Thoracic aorta (tissue), 2 donors: ENCODE measurements at places on chromosomes 11 and 22.

DNA sequence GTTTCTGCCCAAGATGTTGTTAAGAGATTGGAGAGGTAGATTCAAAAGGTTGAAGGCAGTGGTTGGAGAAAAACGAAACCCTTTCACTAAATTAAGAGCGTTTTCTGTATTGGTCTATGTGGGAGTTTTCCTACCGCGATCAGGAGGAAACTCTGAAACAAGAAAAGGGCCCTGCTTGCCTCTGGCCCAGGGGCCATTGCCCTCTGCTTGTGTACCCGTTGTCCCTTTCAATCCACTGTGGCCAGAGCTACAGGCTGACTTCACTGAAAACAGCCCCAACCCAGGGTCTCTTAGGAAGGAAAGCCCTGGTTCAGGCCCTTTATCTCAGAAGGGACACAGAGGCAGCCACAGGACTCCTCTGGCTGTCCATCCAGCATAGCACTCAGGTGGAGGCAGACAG, 99.1 kb downstream of the CSNK2A3 start:
- no peak for DNase-seq

GRCh38 chr11:34652191-34652973, 31.5 kb downstream of the EHF start:
- DNase-seq = no peak

DNA sequence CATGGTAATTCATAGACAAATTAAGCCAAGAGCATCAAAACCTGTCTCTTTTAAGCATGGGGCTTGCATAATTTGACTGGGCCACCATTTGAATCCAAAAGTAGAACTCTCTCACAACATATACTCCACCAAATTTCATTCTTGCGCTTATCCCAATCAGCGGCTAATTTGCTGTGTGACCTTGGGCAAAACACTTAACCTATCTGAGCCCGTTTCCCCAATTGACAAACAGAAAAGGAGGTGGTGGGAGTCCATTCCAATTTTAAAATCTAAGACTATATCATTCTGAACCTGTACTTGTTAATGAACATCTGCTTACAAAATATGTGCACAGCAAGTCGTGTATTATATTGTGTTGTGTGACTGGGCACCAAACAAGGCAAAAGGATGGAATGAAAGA, 338.1 kb upstream of the NARS2 start:
- DNase-seq = no peak

DNA sequence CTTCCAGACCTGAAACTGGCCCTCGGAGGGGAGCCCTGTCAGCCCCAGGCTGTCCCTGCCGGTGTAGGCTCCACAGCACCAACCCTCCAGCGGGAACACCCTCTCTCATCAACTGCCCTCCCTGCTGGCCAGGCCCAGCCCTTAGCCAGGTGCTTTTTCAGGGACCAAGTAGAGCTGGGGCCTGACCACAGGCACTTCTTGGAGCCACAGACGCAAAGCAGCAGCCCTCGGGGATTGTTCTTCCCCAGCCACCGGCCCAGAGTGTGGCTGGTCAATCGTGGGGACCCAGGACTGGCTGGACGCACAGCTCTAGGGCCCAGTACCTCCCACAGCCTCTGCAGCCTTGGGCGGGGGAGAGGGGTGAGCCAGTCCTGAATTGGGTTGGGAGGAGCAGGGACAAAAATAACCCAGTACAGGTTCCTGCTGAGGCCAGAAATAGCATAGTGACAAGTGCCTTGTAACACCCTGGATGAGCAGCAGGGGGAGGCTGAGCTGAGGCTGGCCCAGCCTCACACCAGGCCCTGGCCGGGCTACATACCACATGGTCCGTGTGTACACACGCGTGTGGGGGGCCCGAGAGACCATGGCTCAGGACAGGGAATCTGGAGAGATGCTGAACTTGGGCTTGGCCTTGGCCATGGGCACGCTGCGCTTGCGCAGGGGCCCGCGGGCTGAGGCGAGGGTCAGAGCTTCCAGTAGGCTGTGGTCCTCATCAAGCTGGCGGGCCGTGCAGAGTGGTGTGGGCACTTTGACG, 2.0 kb downstream of the KCNJ11 start:
- peak; percentile 28 for DNase-seq

DNA sequence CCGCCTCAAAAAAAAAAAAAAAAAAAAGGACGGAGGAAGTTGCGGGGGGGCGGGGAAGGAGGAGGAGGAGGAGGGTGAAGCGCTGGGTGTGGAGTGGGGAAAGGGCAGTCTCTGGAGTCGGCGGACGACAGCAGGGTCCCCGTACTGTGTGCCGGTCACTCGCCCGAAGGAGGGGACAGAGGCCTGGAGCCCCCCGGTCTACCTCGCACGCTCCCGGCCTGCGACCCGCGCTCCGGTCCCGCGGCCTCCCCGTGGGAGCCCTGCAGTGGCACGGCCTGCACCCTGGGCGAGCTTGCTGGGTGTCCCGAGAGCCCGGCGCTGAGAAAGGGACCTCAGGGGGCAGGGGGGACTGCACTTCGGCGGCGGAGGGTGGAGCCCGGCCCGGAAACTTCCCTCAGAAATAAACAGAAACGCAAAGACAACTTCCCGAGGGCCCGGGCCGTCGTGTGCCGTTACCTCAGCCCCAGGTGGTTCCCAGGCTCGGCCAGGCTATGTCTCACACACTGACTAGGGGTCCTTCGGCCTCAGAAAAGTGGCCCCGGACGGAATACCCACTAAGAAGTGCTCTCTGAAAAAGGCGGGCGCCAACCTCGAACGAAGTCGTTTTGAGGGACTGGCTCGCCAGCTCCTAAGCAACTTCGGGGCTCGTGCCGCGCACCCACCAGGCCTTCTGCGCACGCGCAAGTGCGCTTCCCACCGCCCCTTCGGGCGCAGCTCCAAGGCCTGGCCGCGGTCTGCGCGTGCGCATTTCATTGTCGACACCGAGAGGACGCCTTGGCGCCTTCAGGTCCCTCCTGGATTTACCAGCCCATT, at the start of gene MAJIN:
Gene MAJIN, minus strand, starts transcription at position 688 of the 813 bp plus-strand sequence. CDS start 12,703 bp downstream, outside the sequence.
- DNase-seq = peak; percentile 32

DNA sequence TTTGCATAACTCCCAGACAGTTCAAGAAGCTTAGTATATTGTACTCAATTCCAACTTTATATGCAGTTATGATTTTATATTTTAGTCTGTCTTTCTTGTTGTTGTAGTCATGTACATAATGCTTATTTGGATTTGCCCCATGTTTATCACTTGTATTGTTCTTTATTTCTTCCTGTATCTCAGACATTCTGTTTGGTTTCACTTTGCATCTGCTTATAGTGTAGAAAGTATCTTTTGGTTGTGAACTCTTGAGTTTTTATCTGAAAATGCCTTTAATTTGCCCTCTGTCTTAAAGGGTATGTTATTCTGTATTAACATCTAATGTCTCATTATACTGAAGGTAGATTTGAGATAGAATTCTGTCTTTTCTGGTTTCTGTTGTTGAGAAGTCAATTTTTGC, 275.4 kb downstream of the DYNC2H1 start:
- no peak for DNase-seq

GRCh38 chr11:69153661-69154060, 2.1 kb upstream of the SMIM38 start:
- no peak for DNase-seq

DNA sequence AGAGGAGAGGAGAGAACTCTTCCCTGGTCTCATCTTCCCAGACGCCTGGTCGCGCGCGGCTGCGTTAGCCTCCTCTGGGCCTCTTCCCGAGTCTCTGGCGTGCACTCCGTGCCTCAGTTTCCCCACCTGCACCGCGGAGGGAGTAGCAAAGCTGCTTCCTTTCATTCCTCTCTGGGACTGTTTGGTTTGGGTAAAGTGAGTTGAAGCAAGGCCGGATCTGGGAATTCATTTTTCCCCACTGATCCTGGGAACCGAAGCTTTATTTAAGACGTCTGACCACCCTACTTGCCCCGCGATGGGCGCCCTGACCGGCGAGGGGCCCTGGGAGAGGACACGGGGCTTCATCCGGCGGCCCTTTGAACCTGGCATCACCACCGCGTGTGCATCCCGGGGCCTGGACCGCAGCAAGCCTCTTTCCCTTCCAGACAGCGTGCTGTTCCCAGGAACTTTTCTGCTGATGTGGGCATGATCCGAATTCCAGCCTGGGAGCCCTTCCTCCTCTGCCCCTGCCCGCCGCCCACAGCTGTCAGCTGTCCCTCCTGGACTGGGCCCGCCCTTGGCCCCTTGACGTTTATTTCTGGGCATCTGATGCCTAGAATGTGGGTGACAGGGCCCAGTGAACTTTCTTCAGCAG, 758 bp downstream of the LDLRAD3 start:
- DNase-seq = no peak

- no peak for DNase-seq
Observed at GRCh38 chr11:38156495-38157146, 1558.6 kb upstream of the RAG2 start.

GRCh38 chr22:39010946-39011345, 3.1 kb upstream of the APOBEC3C start:
- DNase-seq = no peak

DNA sequence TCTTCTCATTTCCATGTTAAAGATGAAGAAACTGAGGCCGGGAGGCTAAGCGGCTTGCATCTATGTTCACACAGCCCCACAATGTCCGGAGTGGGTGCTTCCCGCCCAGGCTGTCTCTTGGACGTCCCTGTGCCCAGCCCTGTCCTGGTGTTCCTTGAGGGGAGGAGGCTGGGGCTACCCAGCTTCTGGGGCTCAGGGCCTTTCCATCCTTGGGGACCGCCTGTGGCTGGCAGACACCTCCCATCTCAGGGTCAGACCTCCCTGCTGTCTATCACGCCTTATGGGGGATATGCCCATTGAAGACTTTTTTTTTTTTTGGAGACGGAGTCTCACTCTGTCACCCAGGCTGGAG, 95.5 kb downstream of the WNT7B start:
- DNase-seq = no peak

GRCh38 chr11:17930544-17931125, 82.2 kb downstream of the SERGEF start:
- DNase-seq = no peak

DNA sequence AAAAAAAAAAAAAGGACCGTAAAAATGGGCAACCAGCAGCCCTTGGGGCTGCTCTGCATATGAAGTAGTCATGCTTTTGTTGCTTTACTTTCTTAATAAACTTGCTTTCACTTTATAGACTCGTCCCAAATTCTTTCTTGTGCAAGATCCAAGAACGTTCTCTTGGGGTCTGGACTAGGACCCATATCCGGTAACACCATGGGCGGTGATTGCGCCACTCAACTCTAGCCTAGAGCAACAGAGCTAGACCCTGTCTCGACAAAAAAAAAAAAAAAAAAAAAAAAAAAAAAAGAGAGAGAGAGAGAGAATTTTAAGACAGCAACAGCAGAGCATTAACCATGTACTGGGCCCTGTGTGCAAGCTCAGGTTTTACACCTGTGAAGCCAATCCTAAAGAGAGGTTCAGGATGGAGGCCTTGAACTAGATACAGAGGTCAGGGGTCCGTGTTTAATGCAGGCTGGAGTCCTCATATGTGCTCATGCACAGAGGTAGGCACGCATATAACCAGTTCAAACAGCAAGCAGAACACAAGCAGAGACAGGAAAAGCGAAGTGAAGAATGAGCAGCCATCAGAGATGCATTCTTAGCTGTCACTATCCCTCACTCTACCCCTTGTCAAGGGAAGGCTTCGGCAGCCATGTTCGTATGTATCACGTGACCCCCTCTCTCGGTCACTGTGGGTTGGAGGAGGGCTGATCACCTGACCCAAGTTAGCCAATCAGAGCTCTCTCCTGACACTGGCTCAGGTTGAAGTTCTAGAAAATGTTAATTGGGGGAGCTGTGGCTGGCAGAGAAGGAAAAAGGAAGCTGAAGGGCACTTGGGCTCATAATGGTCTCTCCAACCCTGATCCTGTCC, 16.7 kb upstream of the SYT12 start:
- DNase-seq = no peak

- no peak for DNase-seq
Observed at GRCh38 chr11:128956401-128957201, 13.9 kb upstream of the TP53AIP1 start.
